ENCODE measurements at places on chromosomes 12 and 14.

GRCh38 chr12:110670161-110670701 is 18.7 kb downstream of the HVCN1 start:
- DNase-seq: no peak

DNA sequence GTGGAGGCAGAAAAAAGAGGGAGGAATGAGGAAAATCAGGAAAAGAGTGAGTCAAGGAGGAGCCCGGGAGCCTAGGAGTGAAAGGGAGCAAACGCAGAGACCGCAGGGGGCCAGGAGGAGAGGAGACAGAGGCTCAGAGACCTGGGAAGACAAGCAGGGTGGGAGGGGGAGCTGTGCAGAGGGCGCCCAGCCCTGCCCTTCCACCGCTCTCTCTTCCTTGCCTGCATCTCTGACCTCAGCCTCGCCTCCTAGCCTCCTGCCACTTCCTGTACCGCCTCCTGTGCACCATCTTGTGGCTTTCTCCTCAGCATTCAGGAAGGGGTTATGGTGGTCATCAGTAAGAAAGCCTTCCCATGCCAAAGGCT is 1.3 kb downstream of the CLSTN3 start:
- DNase-seq: peak; percentile 25

GRCh38 chr12:65522956-65523860 is 244.7 kb downstream of the MSRB3 start:
- no peak for DNase-seq

- no peak for DNase-seq
These were observed 430.9 kb downstream of the LRIG3 start for GRCh38 chr12:58489394-58489793.

- DNase-seq: no peak
These were observed 387.0 kb downstream of the C12orf50 start for GRCh38 chr12:87642245-87642644.

DNA sequence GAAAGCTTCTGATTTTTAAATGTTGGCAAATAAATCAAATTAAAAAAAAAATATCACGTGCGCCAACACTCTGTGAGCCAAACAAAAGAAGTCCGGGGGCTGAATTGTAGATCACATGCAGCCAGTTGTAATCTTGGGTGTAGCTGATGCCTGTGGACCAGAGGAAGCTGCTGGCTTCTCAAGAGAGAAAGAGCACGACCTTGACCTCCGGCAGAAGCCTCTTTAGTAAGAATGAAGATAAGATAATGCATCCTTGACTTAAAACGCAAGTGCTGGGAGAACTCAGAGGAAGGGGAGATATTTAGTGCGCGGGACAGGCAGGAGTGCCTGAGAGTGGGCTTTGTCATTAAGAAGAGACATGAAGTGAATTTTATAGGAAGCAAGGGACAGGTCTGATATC is 162.8 kb upstream of the TBX3 start:
- DNase-seq: no peak

GRCh38 chr12:3998968-3999792 is 126.0 kb upstream of the PARP11 start:
- no peak for DNase-seq

- DNase-seq: no peak
These were observed 84.7 kb upstream of the FLRT2 start for GRCh38 chr14:85445151-85445795.

DNA sequence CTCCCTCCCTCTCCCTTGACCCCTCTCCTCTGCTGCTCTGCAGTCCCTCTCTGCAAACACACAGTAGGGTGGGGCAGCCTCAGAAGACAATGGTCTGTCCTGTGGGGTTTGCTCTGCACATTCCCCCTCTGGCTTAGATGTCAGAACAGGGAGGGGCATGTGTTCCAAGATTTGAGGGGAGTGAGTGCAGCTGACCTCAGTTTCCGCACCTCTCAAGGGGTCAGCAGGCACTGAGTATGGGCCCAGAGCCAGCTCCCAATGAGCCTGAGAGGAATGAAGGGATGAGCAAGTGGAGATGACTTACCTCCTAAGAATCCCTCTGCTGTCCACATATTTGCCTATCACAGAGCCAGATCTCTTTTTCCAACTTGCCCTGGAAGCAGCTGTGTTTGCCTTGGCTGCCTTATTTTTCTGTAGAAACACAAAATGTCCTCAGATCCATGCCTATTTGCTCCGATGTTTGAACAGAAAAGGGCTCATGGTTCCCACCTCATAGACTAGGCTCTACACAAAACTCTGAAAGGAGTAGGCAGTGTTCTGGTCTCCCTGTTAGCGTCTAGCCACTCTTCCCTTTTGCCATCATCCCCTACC is 111.4 kb downstream of the CRACR2A start:
- DNase-seq: no peak

GRCh38 chr14:100438678-100439592 is 115.8 kb downstream of the SLC25A47 start:
- no peak for DNase-seq

DNA sequence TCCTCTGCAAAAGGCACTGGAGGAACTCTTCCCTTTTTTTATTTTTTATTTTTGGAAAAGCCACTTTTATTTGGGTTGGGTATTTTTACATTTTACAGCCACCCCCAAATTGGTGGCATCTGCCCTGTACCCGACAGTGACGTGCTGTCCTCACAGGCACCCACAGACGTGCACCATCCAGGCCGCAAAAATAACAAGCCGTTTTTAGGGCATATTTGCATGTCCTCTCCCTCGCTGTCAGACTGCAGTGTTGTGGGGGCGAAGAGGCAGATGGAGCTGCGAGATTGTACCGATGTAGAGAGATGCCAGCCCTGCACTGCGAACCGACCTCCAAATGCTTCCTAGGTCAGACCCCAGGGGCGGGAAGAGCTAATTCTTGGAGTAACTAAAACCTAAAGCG is 12.2 kb downstream of the JDP2 start:
- DNase-seq: no peak

DNA sequence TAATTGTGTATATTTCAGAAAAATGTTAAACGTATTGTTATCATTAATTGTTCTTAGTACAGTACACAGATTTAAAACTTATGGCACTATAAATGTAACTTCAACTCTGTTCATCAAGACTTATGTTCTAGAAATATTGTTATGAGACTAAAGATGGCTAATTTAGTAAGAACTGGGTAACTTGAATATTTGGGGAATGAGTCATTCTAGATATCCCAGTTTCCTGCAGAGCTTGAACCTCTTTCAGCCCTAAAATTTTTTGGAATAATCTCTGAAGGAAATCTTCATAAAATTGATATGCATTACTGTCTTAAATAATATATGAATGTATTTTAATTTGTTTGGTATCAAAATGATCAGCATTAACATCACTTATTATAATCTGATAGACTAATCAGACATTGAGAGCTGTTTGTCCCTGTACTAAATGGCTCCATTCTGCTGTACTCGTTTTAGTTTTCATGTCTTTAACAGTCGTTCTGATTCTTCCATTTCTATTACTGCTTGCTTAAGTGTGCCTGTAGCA is 87.1 kb downstream of the VEZT start:
- no peak for DNase-seq

DNA sequence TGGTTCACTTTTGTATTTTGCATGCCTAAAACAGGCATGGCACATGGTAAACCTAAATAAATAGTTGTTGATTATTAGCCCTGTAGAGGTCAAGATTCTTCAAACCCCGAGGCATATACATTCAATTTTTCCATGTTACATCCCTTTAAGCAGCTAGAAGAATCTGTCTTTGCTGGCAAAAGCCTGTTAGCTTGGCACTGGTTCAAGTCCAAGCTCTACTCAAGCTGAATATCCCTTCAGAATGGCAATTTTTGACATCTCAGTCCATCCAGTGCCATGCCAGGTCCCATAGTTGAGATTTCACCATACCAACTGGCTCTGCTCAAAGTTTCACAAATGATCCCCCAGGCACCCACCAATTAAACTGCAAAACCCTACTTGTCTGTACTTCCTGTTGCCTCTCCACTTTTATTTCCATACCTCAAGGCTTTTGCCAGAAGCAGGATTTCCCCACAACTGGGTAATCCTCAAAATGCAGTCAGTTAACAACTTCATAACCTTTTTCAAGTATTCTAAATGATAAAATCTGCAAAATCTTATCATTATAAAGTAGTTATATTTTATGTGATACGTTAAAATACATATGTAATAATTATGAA is 9.0 kb upstream of the DCN start:
- no peak for DNase-seq

- DNase-seq: no peak
These were observed 33.1 kb downstream of the SLC8B1 start for GRCh38 chr12:113301811-113302210.

- no peak for DNase-seq
These were observed 37.9 kb upstream of the SINHCAF start for GRCh38 chr12:31363831-31364230.

DNA sequence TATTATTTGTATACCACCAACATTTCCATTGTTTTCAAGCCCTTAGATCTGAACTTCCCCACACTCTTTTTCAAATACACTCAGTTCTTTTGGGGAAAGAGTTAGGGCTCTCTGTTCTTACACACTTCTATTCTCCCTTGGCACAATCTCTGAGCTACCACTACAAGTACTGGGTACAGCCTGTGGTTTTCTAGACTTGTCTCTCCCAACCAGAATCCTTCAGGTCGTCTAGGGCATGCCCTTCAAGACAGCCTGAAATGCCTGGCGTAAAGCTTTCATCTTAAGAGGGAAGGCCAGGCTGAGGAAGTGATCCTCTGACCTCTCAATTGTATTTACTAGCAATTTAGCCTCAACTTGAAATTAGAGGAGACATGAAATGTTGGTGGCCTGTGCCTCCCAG is 1442.0 kb downstream of the AACS start:
- DNase-seq: no peak

DNA sequence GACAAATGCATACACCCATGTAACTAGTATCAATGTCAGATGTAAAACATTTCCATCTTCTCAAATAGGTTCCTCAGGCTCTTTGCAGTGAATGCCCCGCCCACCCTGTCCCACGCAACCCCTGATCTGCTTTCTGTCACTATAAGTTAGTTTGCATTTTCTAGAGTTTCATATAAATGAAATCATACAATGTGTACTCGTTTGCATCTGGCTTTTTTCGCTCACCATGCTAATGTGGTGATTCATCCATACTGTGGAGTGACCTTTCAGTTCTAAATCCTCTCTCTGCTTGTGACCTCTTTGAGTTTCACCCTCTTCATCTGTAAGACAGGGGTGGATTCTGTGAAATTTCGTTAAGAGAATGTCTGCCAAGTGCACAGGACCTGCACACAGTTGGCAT is 30.6 kb upstream of the MSI1 start:
- no peak for DNase-seq

GRCh38 chr12:51393676-51394545 is 2.7 kb upstream of the GALNT6 start:
- DNase-seq: peak; percentile 44

DNA sequence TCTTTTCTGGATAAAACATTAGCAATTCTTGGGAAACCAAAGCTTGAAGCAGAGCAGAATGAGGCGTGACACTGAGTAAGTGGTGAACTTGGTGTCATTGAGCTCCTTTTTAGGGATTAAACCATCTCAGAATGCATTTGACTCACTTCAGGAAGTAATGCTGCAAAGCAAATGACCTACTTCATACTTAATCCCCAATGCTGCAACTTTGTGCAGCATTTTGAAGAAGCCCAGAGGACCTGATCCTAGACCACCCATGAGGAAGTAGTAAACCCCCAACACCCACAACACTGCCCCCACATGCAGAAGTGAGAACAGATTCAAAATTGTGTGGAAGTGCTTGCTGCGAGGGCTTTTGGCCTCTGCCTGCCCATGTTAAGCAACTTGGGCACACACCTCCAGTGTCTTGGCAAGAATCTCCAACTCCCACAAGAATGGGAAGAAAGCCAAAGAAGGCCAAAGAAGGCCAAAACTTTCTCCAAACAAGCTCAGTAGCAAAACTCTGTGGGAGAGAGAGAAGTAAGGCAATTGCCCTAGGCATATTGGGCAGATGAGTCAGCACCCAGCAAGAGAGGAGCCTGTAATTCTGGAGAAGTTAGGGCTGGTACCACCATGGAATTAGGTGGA is 69.2 kb upstream of the ETV6 start:
- DNase-seq: no peak

DNA sequence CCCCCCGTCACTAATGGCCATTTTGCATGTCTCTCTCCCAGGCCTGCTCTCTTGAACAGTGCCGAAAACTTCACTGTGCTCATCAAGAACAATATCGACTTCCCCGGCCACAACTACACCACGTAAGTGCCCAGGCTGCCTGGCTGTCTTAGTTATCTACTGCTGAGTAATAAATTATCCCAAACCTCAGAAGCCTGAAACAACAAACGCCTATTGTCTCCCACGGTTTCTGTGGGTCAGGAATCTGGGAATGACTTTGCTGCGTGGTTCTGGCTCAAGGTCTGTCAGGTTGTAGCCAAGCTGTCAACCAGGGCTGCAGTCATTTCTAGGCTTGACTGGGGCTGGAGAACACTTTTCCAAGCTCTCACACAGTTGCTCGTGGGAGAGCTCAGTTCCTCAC is 32.6 kb downstream of the P2RX7 start:
- DNase-seq: no peak

DNA sequence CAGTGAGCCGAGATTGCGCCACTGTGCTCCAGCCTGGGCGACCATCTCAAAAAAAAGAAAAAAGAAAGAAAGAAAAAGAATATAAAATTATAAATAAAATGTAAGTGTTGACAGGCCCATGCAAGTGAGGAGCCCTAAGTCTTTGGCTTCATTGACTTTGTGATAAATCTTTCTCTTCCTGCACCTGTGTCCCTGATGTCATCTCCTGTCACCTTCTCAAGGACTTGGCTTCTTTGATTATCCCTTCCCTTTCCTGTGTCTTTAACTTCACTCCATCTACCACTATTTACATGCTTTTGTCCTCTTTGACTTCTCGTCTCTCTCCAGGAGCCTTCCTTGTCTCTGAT is 33.6 kb upstream of the WNK1 start:
- DNase-seq: no peak

DNA sequence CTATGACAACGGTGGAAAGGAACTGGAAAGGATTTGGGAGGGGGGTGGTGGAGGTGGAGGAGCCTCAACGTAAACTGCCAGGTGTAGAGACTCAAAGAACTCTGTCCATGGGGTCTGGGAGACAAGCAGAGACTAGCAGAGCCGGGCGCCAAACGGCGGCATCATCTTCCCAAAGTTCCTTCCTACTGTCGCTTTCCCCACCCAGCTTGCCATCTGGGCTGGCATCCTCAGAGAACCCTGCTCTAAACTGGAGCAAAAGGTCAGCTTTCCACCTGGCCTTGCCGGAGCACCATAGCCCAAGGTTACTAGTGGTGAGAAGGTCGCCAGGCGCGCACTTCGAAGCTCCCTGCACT is 4.0 kb upstream of the IRF2BPL start:
- DNase-seq: no peak

GRCh38 chr14:52259434-52259833 is 8.1 kb upstream of the PTGDR start:
- DNase-seq: no peak

DNA sequence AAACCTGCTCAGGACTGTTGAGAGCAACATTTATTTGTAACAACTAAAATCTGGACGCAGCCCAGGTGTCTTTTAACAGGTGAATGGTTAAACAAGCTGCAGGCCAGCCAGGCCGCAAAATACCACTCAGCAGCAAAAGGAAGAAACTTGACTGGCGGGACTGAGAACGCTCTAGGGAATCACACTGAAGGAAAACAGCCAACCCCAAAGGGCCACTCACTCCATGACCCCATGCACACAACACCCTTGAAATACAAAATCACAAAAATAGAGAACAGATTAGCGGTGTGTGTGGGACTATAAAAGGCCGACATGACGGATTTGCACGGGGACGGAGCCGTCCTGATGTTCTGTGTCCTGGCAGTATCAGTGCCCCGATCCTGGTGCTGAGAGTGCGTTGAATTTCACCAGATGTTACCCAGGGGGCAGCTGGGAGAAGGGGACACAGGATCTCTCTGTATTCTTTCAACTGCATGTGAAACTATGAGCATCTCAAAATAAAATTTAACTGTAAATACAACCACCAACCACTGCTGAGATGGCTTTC is 23.0 kb downstream of the VPS37B start:
- no peak for DNase-seq
